Activated CD4-positive, alpha-beta memory T cell treated with anti-CD3 and anti-CD28 coated beads, Interleukin-2, amount 10 ng/mL, durations not matched to agents 7 days and 5 days (primary cell): ENCODE measurements at places on chromosomes 1 and 21. TPM values are rescaled to one million over a fixed set of nuclear protein-coding genes. Genes with fewer than 3 reads are reported as not detected.

GRCh38 chr1:158644449-158644848 is 39.4 kb downstream of the OR10Z1 start:
- no peak overlapping the region for H3K27ac ChIP-seq
- H3K27me3 ChIP-seq, result no peaks in the 10 kb centered on the region
- no peaks in the 10 kb centered on the region for H3K36me3 ChIP-seq
- H3K4me1 ChIP-seq, result peaks cover 11% of the 10 kb centered on the region
- H3K4me3 ChIP-seq, result no peak overlapping the region
- DNase-seq, result no peak

Gene KIAA0040
- total RNA-seq, result 80.2 TPM

- H3K27ac ChIP-seq, result no peak overlapping the region
- peaks cover 37% of the 10 kb centered on the region for H3K4me1 ChIP-seq
- no peak for DNase-seq
Observed at GRCh38 chr1:41631154-41631553, 146.7 kb upstream of the EDN2 start.

DNA sequence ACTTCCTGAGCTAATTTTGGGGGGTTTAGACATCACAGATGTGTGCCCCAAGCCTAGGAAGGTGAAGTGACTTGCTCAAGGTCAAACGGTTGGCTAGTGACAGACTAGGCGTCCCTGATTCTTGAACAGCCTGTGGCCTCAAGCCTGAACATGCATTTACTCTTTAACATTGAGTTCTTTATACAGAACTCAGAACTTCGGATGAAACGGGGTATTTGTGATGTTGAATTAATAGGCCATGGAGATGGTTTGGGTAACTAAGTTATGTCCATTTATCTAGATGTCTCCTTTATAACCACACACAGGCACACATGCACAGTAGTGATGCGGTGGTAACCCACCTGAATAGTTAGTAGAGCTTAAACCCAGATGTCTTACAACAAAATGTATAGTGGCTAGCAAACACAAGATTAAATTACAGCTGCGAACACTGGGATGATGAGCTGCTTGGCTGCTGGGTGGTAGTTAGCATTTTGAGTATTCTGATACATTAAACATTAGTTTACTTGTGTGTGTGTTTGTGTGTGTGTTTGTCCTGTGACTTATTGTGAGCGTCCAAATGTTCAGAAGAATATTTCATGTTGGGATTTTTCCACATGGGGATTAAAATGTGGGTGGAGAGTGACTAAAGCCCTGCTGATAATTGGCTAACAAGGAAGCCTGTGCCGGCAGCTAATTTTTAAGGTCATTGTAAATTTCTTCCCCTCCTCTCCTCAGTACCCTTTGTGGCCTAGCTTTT is 2.3 kb downstream of the ATP1A1 start:
- H3K27me3 ChIP-seq, result peaks cover 14% of the 10 kb centered on the region
- DNase-seq, result no peak
- peaks cover 59% of the 10 kb centered on the region for H3K4me1 ChIP-seq
- H3K4me3 ChIP-seq, result peak overlapping the region; percentile 98
- H3K27ac ChIP-seq, result peak overlapping the region; percentile 83

- DNase-seq, result no peak
- no peak overlapping the region for H3K4me3 ChIP-seq
- peaks cover 5% of the 10 kb centered on the region for H3K27me3 ChIP-seq
- peaks cover 20% of the 10 kb centered on the region for H3K4me1 ChIP-seq
- no peak overlapping the region for H3K27ac ChIP-seq
Observed at GRCh38 chr1:154474802-154475201, 27.2 kb upstream of the TDRD10 start.

DNA sequence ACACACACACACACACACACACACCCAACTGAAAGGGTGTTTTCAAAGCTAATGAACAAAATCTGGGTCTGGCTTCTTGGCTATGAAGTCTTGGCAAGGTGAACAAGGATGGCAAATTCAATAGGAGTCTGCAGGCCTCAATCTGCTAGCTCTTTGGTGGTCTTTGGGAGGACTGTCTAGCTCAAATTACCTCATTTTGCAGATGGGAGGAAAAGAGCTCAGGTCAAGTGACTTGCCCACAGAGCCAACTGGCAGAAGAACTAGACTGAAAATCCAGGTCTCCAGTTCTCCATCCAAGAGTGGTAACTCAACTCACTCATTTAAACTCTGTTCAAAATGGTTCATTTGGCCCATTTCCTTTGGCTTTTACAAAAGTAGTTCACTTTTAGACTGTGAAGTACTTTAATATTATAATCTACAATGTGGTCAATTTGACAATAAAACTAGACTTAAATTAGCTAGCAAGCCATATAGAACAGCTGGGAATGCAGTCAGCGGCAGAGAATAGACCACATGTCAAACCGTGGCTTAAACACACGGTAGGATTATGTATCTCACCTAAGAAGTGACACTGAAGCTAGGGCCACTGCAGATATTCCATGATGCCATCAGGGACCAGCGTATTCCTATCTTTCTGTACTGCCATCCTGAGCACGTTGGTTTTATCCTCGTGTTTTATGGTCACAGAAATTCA is 112.9 kb downstream of the APP start:
- no peaks in the 10 kb centered on the region for H3K27me3 ChIP-seq
- no peak overlapping the region for H3K4me3 ChIP-seq
- H3K36me3 ChIP-seq, result no peaks in the 10 kb centered on the region
- H3K27ac ChIP-seq, result no peak overlapping the region
- H3K4me1 ChIP-seq, result no peaks in the 10 kb centered on the region
- DNase-seq, result no peak
